ENCODE measurements at places on chromosomes 5 and 9.

DNA sequence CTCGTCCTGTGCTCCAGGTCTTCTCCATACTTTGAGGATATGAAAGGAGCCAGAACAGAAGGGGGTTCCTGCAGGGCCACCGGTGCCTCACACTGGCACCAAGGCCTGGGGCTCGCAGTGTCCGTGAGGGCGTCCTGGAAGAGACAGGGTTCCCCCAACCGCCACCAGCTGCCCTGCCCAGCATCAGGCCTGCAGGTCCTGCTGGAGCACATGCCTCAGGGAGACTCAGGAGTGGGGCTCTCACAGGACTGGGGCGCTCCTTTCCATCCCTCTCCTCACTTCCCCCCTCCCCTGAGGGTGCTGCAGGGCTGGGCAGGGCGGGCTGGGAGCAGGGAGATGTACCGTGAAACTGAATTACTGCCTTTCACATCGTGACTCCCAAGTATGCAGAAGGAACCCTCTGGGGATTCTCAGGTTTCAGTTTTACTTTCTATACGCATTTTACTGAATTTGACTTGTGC, 31.7 kb downstream of the CEP72 start:
- peak; percentile 40 for DNase-seq

DNA sequence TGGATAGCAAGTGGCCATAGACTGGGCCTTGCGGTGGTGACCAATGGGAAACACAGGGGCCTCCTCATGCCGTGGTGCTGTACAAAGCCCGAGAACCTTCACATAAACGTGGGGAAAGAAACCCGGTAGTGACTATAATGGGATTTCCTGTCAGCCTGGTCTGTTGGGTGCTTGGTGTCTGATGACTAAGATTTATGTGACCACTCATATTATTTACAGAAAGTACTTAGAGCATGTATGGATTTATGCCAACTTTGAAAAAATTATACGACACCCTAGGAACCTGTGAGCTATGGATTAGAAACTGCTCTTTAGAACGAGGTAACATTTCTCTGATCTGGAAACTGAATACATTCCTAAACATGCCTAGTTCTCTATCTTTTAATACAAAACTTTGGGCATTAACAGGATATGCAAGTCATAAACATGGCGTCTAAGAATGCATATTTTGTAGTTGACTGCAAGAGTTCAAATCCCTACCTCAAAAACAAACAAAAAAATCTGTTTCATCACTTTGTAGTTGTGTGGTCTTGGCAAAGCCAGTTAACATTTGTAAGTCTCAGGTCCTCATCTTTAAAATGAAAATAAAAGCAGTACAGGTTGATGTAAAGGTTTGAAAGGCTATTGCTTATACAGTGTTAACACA, 85.4 kb downstream of the TMEM167A start:
- DNase-seq = no peak

- no peak for DNase-seq
These were observed 208.4 kb downstream of the CD180 start for GRCh38 chr5:66987949-66988838.

GRCh38 chr9:137255448-137256114, 454 bp downstream of the NELFB start:
- DNase-seq = peak; percentile 30

- no peak for DNase-seq
These were observed 6.7 kb upstream of the NXNL2 start for GRCh38 chr9:88528080-88528790.

DNA sequence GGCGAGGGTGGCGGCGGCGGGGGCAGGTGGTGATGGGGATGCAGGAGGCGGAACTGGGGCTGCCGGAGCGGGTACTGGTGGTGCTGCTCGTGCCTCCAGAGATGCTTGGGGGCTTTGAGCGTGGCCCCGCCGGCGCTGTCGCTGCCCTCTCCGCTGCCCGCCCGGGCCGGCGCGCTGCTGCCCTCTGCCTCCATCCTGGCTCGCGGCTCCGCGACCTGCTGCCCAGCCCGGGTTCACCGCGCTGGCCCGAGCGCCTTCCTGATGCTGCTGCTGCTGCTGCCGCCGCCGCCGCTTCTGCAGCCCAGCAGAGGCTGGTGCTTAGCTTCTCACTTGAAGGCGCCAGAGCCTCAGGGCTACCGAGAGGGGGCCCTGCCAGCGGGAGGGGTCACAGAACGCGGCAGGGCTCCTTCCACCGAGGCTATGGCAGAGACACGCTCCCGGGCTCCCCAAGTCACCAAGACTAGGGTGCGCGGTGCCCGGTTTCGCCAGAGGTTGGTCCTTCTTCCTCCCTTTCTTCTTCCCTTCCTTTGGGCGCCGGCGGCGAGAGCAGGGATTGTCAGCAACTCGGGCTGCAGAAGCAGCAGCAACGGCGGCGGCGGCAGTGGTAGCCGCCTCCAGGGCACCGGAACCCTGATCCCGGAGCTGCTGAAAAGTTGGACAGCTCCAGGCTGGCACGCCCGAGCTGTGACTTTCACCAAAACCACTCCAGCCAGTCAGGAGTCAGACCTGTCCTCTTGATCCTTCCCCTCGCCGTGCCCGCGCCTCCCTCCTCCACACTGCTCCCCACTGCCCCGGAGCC, at the start of gene PDE4D:
Gene PDE4D (minus strand): TSS at position 298 of the 799 bp plus-strand sequence.
- DNase-seq = no peak

GRCh38 chr5:53884417-53884816, 324.0 kb downstream of the NDUFS4 start:
- DNase-seq = no peak

- no peak for DNase-seq
These were observed 116.9 kb downstream of the NPR3 start for GRCh38 chr5:32827981-32828380.

GRCh38 chr5:87313216-87313615, 45.5 kb downstream of the RASA1 start:
- DNase-seq = no peak

- no peak for DNase-seq
These were observed 113.7 kb upstream of the LMX1B start for GRCh38 chr9:126499911-126500599.

- DNase-seq = no peak
These were observed 997 bp downstream of the COL15A1 start for GRCh38 chr9:98944734-98945074.

DNA sequence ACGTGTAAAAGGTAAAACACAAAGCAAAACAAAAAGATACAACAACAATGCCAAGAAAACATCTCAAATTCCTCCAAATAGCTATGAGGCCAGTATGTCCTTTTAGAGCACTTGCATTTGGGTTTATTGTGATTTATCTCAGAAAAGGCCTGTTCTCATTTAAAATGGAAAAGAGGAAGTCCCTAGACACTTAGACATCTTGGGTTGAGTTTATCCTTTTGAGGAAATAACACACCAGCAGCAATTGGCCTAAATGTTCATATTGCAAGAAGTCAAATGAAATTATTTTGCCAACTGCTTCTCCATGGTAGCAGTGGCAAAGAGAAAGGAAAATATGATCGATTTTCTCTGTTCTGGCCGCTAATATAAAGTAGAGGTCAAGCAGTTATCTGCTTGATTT, 43.6 kb upstream of the TRMT10B start:
- no peak for DNase-seq

DNA sequence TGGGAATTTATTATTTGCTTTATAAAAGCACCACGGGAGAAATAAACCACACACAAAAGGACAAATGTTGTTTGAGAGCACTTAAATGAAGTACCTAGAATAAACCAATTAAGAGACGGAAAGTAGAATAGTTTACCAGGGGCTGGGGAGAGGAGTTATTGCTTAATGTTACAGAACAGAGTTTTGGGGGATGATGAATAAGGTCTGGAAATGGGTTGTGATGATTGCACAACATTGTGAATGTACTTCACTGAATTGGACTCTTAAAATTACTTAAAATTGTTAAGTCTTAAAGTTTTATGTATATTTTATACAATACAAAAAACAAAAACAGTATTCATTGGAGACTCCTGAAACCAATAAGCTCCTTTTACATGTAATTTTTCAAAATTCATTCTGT, 1.5 kb downstream of the ZBTB43 start:
- peak; percentile 47 for DNase-seq

- DNase-seq = no peak
These were observed 277.6 kb upstream of the ADAMTS16 start for GRCh38 chr5:4862500-4862899.

- no peak for DNase-seq
These were observed 159.5 kb upstream of the GRAMD2B start for GRCh38 chr5:126263591-126264184.

GRCh38 chr5:170579601-170580000, 75.8 kb downstream of the KCNIP1 start:
- DNase-seq = no peak

- peak; percentile 8 for DNase-seq
These were observed 28.4 kb upstream of the FAM120A start for GRCh38 chr9:93422977-93423616.

DNA sequence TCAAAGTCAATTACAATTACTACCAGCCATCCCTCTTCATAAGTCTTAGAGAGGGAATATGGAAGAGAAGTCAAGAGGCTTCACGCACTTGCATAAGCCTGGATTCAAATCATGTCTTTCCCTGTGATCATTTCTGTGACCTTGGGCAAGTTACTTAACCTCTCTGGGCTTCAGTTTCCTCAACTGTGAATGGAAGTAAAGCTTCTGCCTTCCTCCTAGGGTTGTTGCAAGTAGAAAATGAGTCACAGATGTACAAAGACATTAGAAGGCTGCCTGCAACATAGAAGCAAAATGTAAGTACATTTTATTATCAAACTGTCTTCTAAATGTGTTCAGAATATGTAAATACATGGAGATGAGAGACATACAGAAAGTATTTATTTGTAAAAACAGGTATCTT, 42.3 kb upstream of the SEMA6A start:
- no peak for DNase-seq

- DNase-seq = peak; percentile 33
These were observed 725 bp upstream of the NIPBL start for GRCh38 chr5:36875790-36876298.

GRCh38 chr9:13387734-13388067, 108.2 kb upstream of the MPDZ start:
- DNase-seq = no peak

DNA sequence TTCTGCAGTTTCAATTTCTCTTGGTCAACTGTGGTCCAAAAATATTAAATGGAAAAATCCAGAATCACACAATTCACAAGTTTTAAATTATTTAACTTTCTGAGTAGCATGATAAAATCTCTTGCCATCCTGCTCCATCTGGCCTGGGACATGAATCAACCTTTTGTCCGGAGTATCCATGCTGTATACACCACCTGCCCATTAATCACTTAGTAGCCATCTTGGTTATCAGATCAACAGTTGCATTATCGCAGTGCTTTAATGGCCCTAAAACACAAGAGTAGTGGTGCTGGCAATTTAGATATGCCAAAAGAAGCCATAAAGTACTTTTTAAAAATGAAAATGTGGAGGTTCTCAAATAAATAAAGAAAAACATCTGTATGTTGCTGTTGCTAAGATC, 25.3 kb downstream of the EFCAB9 start:
- no peak for DNase-seq

DNA sequence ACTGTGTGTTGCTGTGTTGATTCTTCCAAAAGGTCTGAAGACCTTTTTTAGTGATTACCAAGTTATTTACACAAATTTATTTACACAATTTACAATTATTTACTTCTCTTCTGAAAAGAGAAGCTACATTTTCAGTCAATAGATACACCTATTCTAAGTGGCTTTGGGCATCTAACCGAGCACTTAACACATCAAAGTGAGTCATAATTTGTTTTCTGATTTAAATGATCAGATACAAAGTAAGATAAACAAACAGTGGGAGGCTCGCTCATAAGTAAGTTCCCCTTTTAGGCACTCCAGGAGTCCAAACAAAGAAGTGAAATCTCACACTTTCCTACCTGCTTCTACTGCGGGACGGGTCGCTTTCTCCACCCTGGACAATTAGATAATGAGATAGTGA, 90.2 kb downstream of the APBA1 start:
- DNase-seq = no peak

DNA sequence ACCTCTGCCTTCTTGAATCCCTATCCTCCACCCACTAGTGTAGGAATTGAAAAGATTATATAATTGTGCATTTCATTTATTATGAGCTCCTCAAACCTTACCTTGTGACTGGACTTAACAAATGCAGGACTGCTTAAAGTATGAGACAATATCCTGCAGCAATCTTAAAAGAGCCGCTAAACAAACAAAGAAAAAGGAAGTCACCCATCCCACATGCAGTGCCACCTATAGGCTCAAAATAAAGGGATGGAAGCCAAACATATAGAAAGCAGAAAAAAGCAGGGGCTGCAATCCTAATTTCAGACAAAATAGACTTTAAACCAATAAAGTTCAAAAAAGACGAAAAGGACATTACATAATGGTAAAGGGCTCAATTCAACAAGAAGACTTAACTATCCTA, 8.7 kb downstream of the PCAT7 start:
- no peak for DNase-seq

GRCh38 chr5:61790678-61791077, 458.6 kb downstream of the ZSWIM6 start:
- DNase-seq = no peak

GRCh38 chr9:35871545-35871944, 1.3 kb upstream of the OR13J1 start:
- DNase-seq = no peak

- DNase-seq = no peak
These were observed 555.0 kb downstream of the RAB3C start for GRCh38 chr5:59137846-59138245.

DNA sequence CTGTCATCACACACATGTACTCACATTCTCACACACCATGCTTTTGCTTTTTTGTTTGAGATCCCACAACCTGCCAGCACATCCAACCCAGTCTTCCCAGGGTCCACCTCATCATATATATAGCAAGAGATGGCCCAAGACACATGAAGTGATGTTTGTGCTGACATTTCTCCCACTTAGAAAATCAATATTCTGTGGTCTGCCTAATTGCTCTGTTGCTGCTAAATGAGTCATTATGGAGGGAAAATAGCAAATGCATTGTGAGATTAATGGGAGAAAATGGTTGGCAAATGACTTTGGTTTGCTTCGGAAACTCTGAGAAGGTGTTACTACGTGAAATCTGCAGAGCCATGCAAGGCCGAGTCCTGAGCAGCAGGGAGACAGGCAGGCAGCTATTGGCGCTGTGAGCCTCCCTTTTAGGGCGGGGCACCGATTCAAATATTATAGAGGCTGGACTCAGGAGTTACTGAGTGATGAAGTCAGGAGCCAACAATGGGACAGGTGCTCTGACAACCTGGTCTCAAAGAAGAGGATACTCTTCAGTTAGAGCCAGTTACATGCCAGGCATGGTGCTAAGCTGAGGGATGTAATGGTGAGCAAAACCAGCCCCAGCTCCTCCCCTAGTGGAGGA, 62.8 kb downstream of the DAB2IP start:
- DNase-seq = no peak

- no peak for DNase-seq
These were observed 148.5 kb downstream of the CHSY3 start for GRCh38 chr5:130052752-130053151.

DNA sequence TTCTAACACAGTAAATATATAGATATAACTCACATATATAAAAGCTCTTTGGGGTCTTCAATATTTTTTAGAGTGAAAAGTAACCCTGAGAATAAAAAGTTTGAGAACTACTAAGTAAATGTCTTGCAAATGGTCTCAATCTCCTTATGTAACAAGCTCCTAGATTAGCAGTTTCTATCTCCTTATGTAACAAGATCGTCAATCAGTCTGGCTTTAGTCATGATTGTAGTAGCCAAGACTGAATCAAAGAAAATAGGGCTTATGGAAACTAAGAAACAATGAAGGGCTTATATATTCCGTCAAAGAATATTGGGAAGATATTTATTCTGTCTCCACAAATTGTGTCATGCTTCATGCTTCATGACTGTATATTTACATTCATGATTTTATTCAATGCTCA, 22.4 kb upstream of the FREM1 start:
- DNase-seq = no peak

Measured in DMS79 (cell line).